Right hindlimb (tissue), 1 donor: ENCODE measurements at places on chromosomes 1 and 21.
A peak's percentile ranks its signal among the peaks of the same experiment; 100 is the strongest.

GRCh38 chr1:171188388-171189266 lies 3.5 kb downstream of the FMO2 start:
- no peak for DNase-seq

DNA sequence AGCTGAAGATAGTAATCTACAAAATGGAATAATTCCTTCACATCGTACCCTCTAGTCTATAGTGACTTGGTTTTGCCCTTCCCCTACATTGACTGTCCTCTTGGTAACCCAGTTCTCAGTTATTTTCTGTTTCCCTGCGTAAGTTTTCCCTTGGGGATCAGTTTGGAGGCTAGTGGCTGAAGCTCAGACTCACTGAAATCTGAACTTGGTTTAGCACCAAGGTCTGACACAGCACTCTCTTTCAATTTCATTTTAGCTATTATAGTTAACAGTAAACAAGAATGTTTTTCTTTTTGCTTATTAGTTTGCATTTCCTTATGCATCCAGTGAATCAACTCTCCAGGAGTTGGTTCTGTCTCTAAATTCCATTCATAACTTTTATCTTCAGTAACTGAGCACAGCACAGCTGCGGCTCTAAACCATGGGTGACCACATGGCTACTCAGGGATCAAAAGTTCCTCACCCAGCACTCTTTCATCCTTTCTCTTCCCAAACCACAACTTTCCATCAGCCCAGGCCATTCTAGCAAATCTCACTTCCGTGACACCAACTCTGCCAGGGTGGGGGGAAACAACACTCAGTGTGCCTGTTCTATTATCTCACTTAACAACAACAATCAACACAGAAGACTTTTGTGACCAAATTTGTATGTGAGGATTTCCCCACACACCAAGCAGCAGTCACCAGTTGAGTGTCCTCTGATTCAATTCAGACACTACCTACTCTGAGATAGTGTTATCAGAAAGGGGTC lies 17.6 kb upstream of the IFI6 start:
- peak; percentile 30 for DNase-seq

GRCh38 chr1:234842726-234843641 lies 233.0 kb upstream of the IRF2BP2 start:
- no peak for DNase-seq

GRCh38 chr21:43893536-43894205 lies 28.6 kb downstream of the AGPAT3 start:
- no peak for DNase-seq

DNA sequence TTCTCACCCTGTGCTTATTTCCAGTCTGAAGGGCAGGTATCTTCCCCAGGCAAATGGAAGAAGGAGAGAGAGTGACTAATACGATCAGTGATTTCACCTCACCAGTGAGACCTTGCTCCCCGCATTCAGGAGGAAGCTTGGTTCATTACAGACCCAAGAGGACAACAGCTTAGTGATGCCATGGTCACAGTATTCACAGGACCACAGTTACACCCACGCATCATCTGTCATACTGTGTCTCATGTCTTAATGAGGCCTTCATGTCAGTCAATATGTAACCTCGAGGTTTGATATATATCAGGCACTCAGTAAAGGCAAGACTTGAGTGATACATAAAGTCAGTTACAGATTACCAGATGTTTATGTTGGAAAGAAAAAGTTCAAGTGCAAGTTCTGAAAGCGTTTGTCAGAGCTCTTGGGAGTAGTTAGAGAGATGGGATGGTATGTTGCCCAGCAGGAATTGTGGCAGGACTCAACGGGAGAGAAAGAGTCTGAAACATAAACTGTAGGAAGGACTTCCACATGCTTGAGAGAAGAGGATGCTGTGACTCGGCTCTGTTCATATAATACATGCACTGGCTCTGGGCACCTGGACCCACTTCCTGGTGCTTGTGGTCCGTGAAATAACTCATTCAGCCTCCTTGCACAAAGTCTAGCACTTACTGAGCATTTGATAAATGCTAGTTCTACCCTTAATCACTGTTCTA lies 33.3 kb downstream of the GNPAT start:
- DNase-seq = no peak

DNA sequence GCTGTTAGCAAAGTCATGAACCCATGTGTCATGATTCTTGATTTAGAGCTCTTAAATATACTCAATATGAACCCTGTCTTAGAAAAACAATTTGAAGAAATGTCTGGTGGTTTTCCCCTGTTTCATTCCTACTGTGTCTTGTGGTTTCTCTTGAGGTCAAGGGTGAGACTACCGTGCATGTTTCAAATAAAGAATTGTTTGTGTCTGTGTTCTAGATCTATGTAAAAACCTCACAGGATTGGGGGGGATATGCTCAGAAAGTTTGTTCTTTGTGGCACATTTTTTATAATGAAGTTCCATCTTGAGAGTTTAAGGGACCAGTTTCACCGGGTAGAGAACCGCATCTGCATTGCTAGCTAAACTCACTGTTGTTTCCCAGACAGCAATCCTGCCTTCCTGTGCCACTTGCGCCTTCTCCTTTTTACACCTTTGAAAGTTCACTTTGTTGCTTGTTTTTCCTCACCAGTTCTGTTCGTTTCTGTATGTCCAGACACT lies 30.9 kb upstream of the CACYBP start:
- DNase-seq = no peak

GRCh38 chr1:75996196-75996595 lies 64.0 kb upstream of the ASB17 start:
- no peak for DNase-seq

GRCh38 chr1:156124557-156125483 lies 10.3 kb downstream of the LMNA start:
- peak; percentile 51 for DNase-seq

DNA sequence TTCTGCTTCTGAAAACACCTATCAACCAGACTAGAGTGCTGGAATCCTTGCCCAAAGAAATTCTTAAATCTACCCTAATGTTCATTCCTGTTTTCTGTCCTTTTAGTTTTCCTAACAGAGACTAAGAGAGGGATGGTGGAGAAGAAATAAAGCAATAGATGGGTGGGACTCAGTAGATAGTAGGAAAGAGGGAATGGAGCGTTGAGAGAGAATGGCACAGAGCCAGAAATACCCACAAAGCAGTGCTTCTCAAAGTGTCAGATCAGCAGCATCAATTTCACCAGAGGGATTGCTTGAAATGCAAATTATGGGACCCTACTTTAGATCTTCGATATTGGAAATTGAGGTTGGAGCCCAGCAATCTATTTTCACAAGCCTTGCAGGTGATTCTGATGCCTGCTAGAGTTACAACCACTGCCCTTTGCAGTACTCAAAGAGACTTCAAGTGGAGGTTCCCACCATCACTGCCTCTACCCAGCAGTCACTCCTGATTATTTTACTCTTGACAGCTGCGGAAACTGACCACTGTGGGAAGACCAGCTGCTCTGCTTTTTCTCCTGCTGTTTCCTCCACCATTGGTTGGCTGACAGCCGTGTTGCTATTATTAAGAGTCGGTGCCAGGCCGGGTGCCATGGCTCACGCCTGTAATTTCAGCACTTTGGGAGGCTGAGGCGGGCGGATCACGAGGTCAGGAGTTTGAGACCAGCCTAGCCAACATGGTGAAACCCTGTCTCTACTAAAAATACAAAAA lies 11.4 kb upstream of the PRPF3 start:
- DNase-seq = peak; percentile 62

DNA sequence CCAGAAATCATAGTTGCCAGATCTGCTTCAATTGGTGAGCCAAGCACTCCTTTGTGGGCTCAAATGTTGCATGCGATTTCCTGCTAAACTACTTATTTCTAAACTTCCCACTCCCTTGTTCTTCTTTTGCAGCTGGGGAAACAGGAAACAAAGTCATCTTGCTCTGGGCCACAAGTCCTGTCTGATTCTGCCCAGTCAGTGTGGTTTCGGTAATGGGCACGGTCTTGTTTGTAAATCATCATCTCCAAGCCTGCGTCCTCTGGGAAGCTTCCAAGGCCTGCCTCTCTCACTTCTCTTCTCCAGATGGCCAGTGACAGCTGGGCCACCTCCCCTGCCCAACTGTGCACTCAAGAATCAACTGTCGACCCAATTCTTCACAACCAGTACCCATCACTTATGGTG lies 4.4 kb downstream of the S100A8 start:
- DNase-seq = no peak

DNA sequence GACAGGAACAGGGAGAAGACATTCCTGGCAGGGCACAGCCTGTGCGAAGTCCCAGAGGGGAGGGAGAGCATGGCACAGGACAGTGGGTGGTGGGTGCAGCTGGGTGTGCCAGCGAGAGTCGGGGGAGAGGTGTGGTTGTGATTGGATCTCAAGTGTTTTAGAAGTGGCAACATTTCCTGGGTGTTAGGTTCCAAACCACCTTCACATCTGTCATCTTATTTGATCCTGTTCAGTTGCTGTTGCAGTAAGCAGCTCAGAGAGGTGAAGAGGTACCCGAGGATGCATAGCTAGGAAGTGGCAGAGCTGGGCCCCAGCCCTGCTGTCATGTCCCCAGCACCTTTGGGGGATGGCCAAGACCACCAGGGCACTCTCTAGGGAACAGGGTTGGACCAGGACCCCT lies 22.0 kb upstream of the DISP3 start:
- no peak for DNase-seq

- DNase-seq = no peak
Observed at GRCh38 chr1:50425376-50426107, 2.3 kb upstream of the DMRTA2 start.

GRCh38 chr1:168164771-168165170 lies 14.0 kb upstream of the TIPRL start:
- no peak for DNase-seq

DNA sequence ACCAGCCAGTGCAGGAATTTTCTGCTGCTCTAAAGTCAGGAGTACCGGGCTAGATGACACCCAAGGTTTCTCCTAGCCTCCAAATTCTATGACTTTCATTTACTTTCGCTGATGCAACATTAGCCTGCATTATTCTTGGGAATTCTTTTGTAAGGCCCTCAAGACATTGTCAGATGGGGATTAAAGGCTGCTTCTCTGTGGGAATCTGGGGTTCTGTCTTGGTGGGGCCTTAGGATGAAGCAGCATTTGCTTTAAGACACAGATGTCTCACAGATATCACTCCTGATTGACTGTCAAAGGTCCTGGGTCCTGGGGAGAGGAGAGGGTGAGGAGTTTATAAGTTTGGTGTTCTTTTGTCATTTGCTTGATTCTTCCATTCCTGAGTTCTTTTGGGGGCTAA lies 11.6 kb downstream of the PKP1 start:
- DNase-seq = no peak

GRCh38 chr1:71745326-71745725 lies 537.0 kb downstream of the NEGR1 start:
- no peak for DNase-seq

- DNase-seq = peak; percentile 20
Observed at GRCh38 chr1:8347635-8348034, 29.7 kb downstream of the SLC45A1 start.

GRCh38 chr1:46937270-46937669 lies 4.0 kb downstream of the CYP4A11 start:
- DNase-seq = no peak

GRCh38 chr1:36088265-36088576 lies 471 bp upstream of the ADPRS start:
- DNase-seq = no peak

DNA sequence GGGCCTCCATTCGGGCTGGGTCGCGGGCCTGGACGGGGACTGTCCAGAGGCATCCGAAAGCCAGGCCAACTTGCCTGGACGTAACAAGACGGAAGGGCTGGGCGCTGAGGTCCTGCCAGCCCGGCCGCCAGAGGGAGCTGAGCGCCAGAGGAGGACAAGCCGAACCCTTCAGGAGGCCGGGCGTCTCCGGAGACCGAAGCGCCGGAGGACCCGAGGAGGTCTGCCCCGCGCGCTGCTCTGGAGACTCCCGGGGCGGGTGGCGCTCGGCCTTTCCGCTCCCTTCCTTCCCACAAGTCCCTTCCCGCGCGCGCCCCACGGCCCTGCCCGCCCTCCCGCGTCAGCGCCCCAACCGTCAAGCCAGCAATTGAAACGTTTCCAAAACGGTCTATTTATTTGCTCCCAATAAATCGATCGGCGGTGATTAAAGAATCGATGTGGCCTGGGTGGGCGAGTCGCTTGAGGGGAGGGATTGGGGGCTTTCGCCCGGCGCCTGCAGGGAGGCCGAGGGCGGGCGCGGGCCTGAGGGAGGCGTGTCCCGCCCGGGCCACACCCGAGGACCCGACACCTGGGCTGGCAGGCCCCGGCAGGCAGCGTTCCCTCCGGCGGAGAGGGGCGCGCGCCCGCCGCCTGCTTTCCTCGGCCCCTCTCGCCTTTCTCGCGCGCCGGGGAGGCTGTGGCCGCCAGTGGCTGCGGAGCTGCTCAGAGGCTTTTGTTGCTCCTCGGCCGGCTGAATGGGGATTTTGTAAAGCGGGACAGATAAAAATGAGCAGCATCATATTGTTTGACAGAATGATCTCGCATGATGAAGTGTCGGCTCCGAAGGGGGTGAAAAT lies 5.2 kb upstream of the FOXD3 start:
- DNase-seq = peak; percentile 50

DNA sequence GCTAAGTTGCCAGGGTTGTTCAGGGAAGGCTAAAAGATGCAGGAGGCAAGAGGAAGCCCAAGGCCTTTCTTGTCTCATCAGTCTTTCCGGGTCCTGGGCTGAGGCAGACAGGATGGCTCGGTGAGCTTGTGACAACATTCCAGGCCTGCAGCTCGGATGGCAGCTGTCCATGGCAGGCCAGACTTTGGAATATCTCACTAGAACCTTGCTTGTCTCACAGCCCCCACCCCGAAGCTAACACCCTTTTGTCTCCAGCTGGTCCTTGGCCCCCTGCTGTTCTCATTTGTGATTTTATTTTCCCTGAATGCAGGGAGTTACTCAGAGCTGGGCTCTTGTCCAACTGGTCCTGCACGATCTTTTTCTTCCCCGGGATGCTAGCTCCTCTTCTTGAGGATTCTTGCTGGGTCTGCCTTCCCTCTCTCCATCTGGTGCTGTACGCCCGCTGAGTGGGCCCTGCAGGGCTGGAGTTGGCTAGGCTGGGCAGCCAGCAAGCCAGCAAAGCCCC lies 477.2 kb upstream of the CAMK1G start:
- peak; percentile 40 for DNase-seq

GRCh38 chr1:24949331-24949881 lies 19.3 kb upstream of the RUNX3 start:
- DNase-seq = no peak
